ENCODE measurements at places on chromosomes 16 and 17.

- DNase-seq, result no peak
Measured at GRCh38 chr17:61253937-61254574, 145.6 kb upstream of the TBX2 start.

GRCh38 chr17:58328195-58329034, at the start of gene TSPOAP1:
TSPOAP1 (minus strand) TSS chr17:58328795; CDS start chr17:58327920, 875 bp downstream.
- DNase-seq, result no peak

DNA sequence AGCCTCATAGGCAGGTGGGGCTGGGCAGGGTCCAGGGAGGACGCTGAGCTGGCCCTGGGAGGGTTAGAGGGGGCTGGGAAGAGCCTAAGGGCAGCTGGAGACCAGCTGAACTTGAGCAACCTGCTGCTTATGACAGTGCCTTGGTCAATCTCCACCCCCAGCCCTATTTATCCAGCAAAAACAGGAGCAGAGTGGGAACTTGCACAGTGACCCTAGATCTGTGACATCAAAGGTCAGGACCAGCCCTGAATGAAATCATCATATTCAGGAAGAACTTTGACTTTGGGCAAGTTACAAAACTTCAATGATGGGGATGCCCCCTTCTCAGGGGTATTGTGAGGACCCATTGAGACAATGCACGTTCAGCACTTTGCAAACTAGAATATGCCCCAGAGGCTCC, 9.4 kb downstream of the CD300LF start:
- no peak for DNase-seq

GRCh38 chr17:48725004-48725287, 2.0 kb downstream of the PRAC2 start:
- no peak for DNase-seq

DNA sequence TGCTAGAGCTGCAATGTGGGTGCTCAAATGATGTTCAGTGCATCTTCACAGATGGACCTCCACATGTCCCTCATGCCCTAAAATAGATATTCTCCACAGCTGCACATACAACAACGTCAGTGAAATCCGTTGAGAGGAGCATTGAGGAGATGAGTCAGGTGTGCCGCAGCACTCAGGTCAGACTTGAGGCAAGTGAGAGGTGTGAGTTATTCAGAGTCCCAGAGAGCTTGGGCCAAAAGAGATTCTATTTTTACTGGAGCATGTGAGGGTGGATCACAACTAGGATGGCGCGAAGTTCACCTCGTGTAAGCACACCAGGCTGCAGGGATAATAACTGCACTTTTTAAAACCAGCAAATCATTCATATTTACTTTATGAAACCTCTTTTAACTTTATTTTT, 645.3 kb downstream of the MAF start:
- DNase-seq, result no peak

GRCh38 chr16:51665436-51665998, 514.4 kb upstream of the SALL1 start:
- no peak for DNase-seq

- DNase-seq, result no peak
Measured at GRCh38 chr17:38569701-38570512, 35.8 kb downstream of the SRCIN1 start.

DNA sequence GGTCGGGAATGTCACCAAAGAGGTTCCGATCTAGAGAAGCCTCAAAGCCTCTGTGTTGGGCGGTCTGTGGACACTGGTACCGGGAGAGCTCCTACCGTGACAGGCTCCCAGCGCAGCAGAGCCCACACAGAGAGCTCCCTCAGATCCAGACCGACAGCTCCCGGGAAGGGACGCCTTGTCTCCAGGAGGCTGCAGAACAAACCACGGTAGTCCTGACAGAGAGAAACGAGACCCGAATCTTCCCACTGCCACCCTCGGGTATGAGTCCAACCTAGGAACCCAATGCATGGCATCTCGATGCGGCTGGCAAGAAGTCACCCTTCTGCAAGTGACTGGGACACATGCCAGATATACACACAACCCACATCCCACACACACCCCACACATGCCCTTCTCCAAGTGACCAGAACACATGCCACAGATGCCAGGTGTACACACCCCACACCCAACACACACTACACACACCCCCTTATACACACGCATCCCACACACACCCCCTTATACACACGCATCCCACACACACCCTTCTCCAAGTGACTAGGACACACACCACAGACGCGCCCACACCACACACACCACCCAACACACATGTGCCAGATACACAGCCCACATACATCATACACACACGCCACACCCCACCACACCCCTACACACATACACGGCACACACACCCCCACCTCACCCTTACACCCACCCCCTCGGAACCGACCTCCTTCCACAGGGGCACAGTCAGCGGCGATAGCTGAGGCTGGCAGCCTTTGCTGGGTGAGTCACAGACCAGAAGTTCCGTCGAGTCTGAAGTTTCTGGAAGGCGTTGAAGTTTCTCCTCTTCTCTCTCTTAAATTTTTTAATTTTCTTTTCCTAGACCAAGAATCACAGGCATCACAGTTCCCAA, 15.9 kb upstream of the CYTH1 start:
- no peak for DNase-seq

- DNase-seq, result no peak
Measured at GRCh38 chr16:83554096-83554495, 253.7 kb upstream of the HSBP1 start.

- no peak for DNase-seq
Measured at GRCh38 chr16:50676684-50677225, 4.4 kb downstream of the SNX20 start.

- no peak for DNase-seq
Measured at GRCh38 chr16:50967827-50968612, 183.1 kb downstream of the SALL1 start.

GRCh38 chr17:17896746-17897145, 60.0 kb upstream of the SREBF1 start:
- no peak for DNase-seq

DNA sequence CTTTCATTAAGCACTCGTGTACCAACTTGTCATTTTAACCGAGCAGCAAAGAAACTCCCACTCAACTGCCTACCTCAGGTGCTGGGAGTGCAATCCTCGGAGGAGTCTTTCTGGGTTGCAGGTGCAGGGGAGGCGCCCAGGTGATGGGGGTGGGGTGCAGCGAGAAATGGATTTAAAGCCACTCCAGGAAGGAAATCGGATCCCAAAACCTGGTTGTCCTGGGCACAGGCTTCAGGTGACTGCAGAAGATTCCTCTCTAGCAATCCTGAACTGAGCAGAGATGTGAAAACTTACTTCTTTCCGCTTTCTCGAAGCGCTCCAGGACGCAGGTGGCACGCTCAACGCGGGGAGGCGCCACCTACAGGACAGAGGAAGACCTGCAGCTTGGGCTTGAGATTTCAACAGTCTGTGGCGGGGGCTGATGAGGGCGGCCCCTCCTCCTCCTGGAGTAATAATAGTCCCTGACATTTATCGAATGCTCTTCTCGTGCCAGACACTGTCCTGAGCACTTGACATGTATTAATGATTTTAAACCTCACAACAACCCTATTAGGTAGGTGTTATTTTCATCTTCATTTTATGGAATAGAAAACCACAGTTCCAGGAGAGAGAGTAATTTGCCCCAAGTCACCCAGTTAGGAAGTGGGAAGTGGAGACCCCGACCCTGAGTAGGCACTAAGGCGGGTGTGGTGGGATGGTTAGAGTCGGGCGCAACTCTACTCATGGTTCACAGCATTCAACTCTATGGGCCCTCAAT, 27.2 kb upstream of the SKAP1 start:
- DNase-seq, result peak; percentile 2

DNA sequence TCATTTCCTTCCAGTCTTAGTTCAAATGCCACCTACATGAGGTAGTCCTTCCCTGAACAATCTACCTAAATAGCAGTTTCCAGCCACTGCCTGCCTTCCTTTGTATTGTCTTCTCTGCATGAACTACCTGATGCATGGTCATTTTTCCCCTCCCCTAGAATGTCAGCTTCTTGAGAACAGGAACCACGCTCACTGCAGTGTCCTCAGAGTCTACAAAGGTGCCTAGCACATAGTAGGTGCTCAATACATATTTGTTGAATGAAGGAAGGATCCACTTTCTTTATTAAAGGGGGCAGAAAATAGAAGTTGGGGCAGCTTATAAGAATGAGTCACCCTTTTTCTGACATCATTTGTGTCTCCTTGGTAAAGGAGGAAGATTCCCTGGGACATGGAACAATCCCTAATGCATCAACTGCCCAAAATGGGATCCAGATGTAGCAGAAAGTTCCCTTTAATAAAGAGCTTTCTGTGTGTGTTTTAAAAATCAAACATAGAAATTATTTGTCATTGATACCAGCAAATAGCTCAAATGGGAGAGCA, 4.4 kb upstream of the CYLD start:
- DNase-seq, result no peak

- DNase-seq, result no peak
Measured at GRCh38 chr17:75173526-75173925, 9.2 kb downstream of the SUMO2 start.

DNA sequence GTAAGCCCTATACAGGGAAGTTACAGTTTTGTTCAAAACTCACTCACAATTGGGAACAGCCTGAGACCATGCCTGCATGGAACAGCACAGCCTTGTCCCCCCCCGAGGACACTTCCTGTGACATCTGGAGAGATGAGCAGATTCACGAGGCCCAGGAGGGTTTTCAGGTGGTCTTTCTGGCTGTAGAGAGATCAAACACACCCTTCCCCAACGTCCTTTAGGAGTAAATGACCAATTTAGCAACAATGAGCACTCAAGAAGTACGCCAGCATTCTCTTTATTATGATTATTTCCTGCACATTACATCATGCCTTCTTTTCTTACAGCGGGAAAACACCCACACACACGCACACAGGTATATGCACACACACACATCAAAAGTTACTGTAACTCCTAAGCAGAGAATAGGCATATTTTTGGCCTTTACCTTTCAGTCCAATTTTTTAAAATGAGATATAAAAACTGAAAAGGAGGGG, 39.0 kb downstream of the ADCY9 start:
- DNase-seq, result no peak

DNA sequence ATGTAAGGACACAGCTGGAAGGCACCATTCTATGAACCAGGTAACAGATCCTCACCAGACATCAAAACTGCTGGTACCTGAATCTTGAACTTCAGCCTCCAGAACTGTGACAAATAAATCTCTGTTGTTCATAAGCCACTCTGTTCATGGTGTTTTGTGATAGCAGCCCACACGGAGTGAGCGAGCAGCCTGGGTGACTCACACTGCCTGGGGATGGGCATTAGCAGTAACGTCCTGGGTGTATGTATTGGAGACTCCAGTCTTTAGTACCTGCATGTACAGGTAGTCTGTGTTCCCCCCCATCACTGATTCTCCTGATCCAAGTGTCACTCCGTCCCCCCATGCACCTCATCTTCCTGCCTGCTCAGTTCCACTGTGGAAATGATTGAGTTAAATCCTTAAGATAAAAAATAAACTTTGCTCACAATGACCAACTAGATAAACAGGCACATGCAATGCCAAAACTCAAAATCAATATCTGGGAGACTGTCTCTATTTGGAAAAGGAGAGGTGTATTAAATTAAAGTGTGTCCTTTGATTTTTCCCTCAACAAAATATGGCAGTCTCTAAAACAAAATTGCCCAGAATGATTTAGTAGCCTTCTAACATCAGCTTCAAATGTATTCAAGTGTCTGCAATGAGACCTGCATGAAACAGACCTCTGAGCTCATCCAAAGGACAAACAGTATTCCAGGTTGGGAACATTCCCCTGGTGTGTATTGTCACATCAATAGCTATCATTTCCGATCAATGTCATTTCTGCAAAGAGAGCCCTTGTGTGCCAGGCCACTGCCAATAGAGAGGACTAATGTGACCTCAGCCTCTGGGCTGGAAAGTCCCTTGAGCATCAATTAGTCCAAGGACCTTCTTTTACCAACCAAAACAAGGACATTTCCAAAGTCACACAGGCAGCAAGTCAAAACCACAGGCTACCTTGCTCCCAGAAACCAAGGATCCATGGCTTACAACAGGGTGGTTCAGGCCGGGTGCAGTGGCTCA, 12.2 kb upstream of the VAT1L start:
- no peak for DNase-seq

DNA sequence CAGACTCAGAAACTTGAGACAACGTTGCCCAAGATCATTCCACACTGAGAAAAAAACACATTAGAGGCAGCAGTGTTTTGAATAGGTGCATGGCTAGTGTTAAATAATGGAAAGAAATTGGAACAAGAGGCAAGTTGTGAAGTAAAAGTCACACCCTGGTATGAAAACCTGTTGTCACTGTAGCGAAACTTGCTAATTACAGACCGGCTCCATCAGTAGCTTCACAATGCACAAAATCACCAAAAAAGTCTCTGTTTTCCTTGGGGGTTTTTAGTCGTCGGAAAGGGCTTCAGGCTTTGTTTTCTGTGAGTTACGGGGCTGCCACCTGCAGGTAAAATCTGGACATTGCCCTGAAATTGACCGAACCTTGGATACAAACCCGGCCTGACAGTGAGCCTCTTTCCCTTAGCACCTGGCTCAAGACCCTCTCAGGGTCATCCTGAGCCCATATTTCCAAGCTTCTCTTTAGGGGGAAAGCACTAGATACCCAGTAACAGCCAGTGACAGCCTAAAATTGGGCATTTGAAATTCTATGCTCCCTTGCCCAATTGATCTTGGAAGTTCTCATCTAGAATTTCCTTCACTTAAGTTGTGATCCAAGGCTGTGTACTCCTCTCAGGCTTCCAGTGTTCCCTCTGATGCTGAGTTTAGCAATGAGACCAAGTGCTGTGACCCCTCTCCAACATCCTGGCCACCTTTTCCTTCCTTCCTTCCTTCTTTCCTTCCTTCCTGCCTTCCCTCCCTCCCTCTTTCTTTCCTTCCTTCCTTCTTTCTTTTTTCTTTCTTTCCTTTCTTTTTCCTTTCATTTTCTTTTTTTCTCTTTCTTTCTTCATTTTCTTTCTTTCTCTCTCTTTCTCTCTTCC, 7.2 kb upstream of the GRB2 start:
- peak; percentile 77 for DNase-seq

DNA sequence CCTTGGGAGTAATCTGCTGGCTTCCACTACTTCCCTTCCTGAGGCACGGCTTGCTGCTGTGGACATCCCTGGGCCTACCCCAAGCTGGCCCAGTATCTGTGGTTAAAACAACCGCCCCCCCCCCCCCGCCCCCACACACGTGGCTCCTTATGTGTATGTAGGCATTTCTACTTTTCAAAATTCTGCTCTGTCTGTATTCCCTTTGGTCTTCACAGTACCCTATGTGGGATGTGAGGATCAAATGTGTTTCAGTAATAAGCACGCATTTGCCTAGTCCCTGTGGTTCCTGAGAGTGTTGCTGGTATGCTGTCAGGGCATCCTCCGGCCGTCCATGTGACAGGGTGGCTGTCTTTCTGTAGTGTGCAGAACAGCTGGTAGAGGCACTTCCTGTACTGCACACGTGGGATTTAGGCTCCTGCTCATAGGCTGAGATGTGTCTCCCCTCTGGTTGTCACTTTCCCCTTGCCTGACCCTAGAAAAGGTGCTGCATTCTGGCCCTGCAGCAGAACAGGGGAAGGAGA, 2.2 kb downstream of the NT5M start:
- no peak for DNase-seq

DNA sequence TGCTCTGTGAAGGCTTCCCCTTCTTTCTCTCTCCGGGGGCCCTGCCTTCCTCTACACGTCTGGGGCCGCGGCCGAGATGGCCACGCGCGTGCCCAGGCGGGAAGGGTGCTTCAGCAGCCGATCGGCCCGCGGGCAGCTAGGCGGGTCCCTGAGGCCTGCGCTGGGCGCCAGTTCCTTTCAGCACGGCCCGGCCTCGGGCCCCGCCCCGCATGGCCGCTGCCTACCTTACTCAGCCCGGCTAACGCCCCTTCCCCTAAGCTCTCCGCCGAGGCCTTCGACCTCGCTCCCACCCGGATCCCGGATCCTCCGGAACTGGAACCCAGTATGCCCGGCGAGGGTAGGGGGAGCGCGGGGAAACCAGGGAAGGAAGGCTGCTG, 335 bp downstream of the TMEM11 start:
- no peak for DNase-seq
